ENCODE measurements at places on chromosomes 4 and X.

DNA sequence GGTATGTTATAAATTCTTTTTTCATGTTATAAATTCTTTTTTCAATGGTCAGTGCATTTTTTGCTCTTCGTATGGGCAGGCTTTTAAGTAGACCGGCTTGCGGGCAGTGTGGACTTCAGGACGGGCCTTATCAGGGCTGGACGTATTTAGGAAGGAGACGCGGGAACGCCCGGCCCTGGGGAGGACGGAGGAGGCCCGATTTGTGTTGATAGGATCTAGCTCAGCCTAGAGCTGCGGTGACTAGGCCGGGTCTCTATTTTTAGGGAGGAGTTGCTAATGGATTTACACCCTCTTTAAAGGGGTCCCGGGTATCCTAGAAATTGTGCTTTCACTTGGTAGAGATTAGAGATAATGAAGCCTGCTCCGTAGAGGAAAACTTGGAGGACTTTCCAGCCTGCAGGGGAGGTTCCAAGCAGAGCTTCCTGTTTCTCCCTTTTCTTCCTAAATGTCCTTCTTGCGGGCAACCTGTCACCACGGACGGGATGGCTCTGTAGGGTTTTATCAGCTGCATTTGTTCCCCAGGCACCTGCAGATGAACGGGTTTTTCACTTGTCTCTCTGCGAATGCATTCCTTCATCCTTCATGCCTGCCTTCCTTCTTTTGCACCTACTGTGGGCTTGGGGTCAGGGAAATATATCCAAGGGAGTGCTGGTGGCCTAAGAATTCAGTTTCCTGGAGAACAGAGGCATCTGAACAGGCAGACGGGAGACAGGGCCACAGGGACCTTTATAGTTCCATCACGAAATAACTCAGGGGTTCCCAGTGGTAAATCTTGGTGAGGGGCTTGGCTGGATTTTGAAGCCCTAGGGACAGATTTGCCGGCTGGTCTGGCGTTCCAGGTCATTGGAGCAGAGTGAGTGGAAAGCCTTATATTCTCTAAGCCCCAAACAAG is 1.4 kb downstream of the CD99 start:
- peak; percentile 69 for DNase-seq

GRCh38 chrX:130260316-130260715 is 8.4 kb downstream of the ZNF280C start:
- DNase-seq, result no peak

DNA sequence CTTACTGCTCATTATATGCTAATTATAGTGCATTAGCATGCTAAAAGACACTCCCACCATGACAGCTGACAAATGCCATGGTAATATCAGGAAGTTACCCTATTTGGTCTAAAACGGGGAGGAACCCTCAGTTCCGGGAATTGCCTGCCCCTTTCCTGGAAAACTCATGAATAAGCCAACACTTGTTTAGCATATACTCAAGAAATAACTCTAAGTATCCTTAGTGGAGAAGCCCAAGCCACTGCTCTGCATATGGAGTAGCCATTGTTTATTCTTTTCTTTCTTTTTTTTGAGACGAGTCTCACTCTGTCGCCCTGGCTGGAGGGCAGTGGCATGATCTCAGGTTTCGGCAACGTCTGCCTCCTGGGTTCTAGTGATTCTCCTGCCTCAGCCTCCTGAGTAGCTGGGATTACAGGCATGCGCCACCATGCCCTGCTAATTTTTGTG is 15.5 kb downstream of the NUDT6 start:
- DNase-seq, result no peak

- DNase-seq, result no peak
Measured at GRCh38 chr4:105767579-105767978, 59.0 kb downstream of the GSTCD start.

- DNase-seq, result no peak
Measured at GRCh38 chrX:45577361-45577760, 376.7 kb upstream of the DIPK2B start.

DNA sequence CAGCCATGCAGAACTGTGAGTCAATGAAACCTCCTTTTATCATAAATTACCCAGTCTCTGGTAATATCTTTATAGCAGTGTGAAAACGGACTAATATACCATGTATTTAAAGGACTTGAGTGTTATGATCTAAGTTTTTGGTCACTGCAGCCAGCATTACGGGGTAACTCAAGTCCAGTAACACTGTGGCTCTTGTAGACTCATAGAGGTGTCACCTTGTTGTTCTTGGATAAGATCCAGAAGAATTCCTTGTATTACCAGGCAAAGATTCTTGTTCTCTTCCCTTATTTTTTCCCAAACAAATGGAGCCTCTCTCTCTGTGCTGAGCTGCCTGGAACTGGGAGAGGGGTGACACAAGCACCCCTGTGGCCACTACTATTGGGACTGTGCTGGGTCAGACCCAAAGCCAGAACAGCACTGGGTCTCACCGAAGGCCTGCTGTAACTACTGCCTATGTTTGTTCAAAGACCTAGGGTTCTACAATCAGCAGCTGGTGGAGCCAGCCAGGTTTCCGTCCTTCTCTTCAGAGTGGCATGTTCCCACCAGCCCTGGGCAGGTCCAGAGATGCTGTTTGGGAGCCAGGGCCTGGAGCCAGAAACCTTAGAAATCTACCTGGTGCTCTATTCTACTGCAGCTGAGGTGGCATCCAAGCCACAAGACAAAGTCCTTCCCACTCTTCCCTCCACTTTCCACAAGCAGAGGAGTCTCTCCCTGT is 43.7 kb upstream of the MED14 start:
- no peak for DNase-seq

GRCh38 chrX:65925005-65925404 is 114.9 kb downstream of the VSIG4 start:
- DNase-seq, result no peak

DNA sequence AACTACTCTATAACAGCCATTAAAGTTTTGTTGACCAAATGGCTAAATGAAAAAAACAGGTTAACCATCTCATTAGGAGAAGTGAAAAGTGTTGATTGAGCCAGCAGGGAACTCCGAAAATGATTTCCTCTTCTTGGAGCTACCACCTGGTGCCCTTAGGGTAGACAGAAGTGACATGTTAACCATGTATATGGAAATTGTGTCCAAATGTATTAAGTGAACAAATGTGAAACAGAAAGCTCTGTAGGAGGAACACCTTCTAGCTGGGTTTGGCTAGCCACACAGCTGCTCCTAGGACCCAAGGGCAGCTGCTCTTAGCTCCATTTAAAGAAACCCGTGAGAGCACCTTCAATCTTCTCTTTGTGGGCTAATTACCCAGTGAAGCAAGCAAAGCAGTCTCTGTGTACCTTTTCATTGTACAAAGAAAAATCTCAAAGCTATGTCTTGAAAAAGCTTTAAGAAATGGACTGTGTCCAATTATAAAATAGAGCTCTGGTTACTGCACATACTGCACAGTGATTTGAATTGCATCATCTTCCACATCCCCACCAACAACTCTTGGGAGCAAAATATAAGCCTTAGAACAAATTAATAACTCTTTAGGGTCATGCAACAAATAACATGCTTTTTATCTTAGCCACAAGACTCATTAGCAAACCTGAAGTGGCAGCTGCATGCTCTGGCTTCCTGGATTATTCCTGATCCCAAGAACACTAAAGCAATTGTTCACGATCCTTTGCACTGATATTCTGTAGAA is 59.2 kb upstream of the PARM1 start:
- DNase-seq, result no peak

GRCh38 chrX:37958525-37959211 is 47.7 kb upstream of the SYTL5 start:
- DNase-seq, result no peak
